Smooth muscle cell of the umbilical artery (primary cell): ENCODE measurements at places on chromosomes 5 and 9. TPM values are rescaled to one million over a fixed set of nuclear protein-coding genes. Genes with fewer than 3 reads are reported as not detected.

Gene FCN2
- not detected in 2 replicates for total RNA-seq

Gene MAMDC2
- total RNA-seq: 0.30 and 5.8 TPM in 2 replicates

Gene LRRC70
- total RNA-seq: 0.83 and 1.2 TPM in 2 replicates

Gene PCDHAC2
- total RNA-seq: 0.30 and 0.32 TPM in 2 replicates

Gene GLRA1
- total RNA-seq: not detected in 2 replicates

Gene PLK2
- 300 and 543 TPM in 2 replicates for total RNA-seq

Gene SPAG8
- 0.55 and 1.2 TPM in 2 replicates for total RNA-seq

Gene NPR3
- total RNA-seq: 1.2 and 2.1 TPM in 2 replicates

Gene MRPS2
- 5.3 and 11.6 TPM in 2 replicates for total RNA-seq

Gene DND1
- 0.18 and 0.30 TPM in 2 replicates for total RNA-seq

Gene IL11RA
- total RNA-seq: 9.0 and 27.0 TPM in 2 replicates

Gene RASEF
- total RNA-seq: 0.28 and 0.59 TPM in 2 replicates

Gene ANKRD18A
- total RNA-seq: not detected in 2 replicates

Gene SNX2
- 60.0 and 81.1 TPM in 2 replicates for total RNA-seq

Gene CTXN3
- total RNA-seq: not detected in 2 replicates

Gene TAF11L14
- not detected in 2 replicates for total RNA-seq

Gene ADAM19
- 150 and 579 TPM in 2 replicates for total RNA-seq

Gene PCDHA11
- 0.18 and 0.30 TPM in 2 replicates for total RNA-seq

Gene OR1B1
- 0.23 TPM in 1 of 2 replicates, not detected in the other for total RNA-seq

Gene ADAMTS19
- total RNA-seq: 0.30 and 1.4 TPM in 2 replicates

Gene ARL14EPL
- not detected in 2 replicates for total RNA-seq

Gene HACD4
- total RNA-seq: 2.1 and 4.2 TPM in 2 replicates

Gene SLC36A2
- not detected in 2 replicates for total RNA-seq

Gene ABCA1
- total RNA-seq: 198 and 229 TPM in 2 replicates

Gene SURF2
- 8.9 and 11.0 TPM in 2 replicates for total RNA-seq

Gene CBY3
- total RNA-seq: 0.23 TPM in 1 of 2 replicates, not detected in the other

Gene ENG
- 16.0 and 31.6 TPM in 2 replicates for total RNA-seq

Gene GRAMD2B
- total RNA-seq: 17.8 and 22.3 TPM in 2 replicates

Gene PCDHB16
- total RNA-seq: 0.09 and 0.30 TPM in 2 replicates

Gene CNTLN
- total RNA-seq: 8.9 and 10.2 TPM in 2 replicates

Gene VCAN
- total RNA-seq: 1,857 and 2,662 TPM in 2 replicates
